ENCODE measurements at places on chromosomes 16 and 17.

- DNase-seq, result peak; percentile 66
Observed at GRCh38 chr17:64212122-64212521, 50.9 kb downstream of the TEX2 start.

- no peak for DNase-seq
Observed at GRCh38 chr17:12821376-12821940, 32.2 kb downstream of the ARHGAP44 start.

DNA sequence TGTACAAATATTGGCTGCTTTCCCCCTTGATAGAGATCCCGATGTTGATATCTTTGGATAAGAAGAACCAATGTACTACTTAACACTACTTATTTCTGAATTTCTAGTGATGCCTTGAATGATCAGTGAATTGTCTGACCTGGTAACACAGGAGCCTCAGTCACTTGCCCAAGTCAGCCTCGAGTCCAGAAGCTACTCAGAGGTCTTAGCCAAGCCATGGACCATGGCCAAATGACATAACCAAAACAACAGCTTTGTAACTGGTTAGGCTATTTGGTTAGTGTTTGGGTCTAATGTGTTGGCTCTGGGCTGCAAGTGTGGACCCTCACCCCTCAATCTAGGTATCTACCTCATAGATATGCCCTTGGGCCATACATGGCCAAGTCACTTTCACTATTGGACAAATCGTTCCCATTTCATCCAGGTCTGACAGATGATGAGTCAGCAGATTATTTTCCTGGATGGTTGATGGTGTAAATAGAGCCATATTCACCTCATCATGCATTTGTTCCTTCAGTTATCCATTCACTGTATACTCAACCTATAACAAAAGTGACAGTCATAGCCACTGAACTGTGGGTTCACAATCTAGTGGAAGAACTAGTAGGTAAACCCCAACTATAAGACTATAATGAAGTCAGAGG, 3.5 kb downstream of the RBFOX1 start:
- no peak for DNase-seq

GRCh38 chr16:79965718-79966117, 365.2 kb upstream of the MAF start:
- DNase-seq, result no peak

- no peak for DNase-seq
Observed at GRCh38 chr17:8887834-8888703, 20.6 kb upstream of the PIK3R6 start.
